ENCODE measurements at places on chromosomes 12 and 14.

- DNase-seq, result no peak
Measured at GRCh38 chr14:60807971-60808370, 73.4 kb downstream of the MNAT1 start.

DNA sequence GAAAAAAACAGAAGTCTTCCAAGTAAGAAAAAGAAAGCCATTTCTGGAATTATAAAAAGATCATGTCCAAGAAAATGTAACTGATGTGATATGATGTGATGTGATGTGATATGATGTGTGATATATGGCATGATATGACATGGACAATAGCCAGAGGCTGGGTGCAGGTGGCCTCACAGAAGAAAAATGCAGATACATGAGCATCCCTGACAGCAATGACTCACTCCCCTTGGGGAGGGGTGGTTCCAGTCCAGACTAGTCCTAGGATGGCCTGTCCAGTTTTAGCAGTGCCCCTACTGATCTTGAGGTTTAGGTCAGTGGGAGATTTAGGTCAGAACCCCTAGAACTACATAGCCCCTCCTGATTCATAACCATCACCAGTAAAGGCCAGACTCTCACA, 3.5 kb upstream of the RHOJ start:
- DNase-seq, result no peak

- peak; percentile 45 for DNase-seq
Measured at GRCh38 chr12:52358575-52359350, 8.5 kb downstream of the KRT85 start.

GRCh38 chr12:73186272-73186671, 914.1 kb downstream of the TRHDE start:
- no peak for DNase-seq

DNA sequence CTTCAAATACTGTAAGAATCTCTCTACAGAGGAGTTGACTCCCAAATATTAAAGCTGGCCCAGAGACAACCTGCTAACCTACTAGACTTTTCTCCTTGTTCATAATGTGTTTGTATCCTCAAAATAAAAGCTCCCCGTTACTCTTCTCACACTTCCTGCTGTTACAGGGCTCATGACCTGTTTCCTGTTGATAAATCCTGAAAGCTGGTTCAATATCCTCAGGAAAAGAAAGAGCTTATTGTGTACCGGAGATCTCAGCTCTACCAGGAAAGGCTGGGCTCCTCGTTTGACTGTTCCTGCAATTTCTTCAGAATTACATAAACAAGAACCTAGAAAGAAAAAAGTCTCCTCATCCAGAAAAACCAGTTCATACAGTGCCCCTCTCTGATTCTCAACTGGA, 30.8 kb downstream of the CLEC1A start:
- no peak for DNase-seq

DNA sequence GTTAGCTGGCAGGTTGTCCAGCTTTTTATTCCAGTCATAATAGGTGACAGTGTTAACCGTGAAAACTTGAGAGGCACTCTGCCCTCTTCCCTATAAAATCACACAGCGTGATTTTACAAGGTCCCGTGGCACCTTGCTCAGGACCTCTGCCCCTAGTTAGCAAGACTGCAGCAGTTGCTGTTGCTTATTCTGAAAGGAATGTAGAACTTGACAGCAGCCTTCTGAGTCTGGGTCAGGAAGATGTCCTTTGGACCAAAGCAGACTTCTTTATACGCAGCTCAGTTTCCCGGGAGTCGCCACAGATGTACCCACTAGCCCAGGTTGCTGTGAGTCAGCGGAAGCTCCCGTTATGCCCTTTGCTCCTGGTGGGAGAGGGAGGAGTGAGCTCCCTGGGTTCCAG, 13.2 kb downstream of the PRKAB1 start:
- DNase-seq, result no peak

All from 8988T (cell line).